ENCODE measurements at places on chromosomes 3 and 15.

DNA sequence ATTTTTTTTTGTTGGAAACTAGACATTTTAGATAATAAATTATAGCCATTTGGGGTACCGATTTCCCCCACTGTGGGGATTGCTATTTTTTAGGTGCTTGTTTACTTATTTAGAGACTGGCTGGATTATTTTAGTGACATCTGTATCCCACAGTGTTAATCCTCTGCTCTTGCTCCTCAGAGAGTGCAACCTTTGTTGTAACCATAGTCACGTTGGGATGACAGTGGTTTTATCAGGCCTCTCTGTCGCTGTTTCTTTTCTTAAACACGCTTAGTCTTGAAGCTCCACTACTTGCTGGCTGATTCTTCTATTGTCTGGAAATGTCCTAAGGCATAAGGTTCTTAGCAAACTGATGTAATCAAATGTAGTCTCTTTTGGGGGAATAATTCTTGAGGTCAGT, 451.6 kb upstream of the SEMA6D start:
- DNase-seq = no peak

GRCh38 chr3:106068795-106069194, 200.0 kb upstream of the CBLB start:
- no peak for DNase-seq

GRCh38 chr3:152151216-152151876, 117.4 kb upstream of the MBNL1 start:
- DNase-seq = peak; percentile 25

DNA sequence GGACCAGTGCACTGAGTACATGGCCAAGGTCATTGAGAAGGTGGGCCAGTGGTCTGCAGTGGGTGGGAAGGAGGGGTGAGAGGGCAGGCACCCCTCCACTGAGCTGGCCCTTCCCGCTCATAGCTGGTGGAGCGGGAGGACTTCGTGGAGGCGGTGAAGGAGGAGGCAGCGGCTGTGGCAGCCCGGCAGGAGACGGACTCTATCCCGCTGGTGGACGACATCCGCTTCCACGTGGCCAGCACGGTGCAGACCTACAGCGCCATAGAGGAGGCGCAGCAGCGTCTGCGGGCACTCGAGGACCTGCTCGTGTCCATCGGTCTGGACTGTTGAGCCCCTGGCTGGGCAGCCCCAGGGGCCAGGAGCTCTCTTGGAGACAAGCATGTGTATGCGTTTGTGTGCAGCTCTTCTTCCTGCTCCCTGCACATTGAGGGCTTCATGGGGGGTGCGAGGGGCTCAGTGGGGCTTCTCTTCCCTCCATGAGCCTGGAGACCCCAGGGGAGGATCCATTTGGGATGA, 7.5 kb downstream of the ABTB1 start:
- no peak for DNase-seq

- no peak for DNase-seq
Observed at GRCh38 chr3:127387119-127387518, 99.3 kb upstream of the PRR20G start.

DNA sequence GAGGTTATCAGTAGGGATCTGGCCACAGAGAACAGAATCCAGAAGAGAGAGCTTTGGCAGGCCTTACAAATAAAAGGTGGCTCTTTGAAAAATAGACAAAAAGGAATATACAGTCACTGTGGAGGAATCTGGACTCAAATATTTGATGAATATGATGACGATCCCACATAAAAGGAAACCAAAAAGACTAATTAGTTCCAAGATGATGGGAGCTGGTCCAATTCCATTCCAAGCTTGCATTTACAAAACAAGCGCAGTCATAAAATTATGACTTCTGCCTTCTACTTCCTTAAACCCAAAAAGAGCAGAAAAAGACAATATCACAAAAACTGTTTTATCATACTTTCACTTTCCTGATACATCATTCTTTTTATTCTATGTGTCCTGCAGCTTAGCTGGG, 285.8 kb downstream of the DIPK2A start:
- peak; percentile 41 for DNase-seq

- no peak for DNase-seq
Observed at GRCh38 chr3:19815805-19816204, 118.2 kb downstream of the EFHB start.

- peak; percentile 58 for DNase-seq
Observed at GRCh38 chr15:89018207-89018606, 70.0 kb upstream of the ABHD2 start.

DNA sequence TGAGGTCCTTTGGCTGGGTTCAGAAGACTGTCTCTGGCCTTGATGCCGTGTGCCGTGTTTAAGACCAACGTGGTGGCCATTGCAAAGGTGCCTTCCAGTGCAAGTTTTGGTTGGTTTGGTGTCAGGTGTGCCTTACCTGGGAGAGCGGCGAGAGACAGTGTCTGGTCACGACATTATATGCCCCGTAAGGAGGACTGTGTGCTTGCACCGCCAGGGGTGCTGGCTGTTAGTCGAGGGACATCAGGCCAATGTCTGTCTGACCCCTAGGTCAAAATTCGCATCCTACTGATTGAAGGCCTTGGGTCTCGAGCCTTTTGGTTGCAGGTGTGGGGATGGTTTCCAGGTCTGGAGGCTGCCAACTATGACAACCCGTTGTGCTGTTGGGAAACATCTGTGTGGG, 111.9 kb downstream of the SNRPN start:
- DNase-seq = no peak

DNA sequence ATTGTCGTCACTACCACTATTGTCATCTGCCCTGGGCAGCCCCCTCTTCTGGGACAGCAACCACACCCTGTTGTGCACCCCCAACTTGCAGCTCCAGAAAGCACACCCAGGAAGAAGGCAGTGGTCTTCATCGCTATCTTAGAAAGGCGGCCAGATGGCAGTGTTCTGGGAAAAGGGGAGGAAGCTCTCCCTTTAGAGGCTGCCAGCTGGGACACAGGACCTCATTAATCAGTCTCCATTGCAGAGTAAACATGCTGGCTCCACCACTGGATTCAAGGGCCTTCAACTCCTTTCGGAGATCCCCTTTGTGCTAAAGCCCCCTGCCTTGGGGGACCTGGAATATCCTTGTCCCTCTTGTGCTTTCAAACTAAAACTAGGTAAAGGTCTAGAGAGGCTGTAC, 199.3 kb upstream of the LINGO1 start:
- DNase-seq = peak; percentile 7

GRCh38 chr3:46909535-46910161, 32.1 kb downstream of the PTH1R start:
- peak; percentile 74 for DNase-seq

- DNase-seq = peak; percentile 99
Observed at GRCh38 chr3:171192176-171192854, 165.8 kb upstream of the SLC2A2 start.

GRCh38 chr15:101353240-101353639, 58.2 kb upstream of the SNRPA1 start:
- no peak for DNase-seq

DNA sequence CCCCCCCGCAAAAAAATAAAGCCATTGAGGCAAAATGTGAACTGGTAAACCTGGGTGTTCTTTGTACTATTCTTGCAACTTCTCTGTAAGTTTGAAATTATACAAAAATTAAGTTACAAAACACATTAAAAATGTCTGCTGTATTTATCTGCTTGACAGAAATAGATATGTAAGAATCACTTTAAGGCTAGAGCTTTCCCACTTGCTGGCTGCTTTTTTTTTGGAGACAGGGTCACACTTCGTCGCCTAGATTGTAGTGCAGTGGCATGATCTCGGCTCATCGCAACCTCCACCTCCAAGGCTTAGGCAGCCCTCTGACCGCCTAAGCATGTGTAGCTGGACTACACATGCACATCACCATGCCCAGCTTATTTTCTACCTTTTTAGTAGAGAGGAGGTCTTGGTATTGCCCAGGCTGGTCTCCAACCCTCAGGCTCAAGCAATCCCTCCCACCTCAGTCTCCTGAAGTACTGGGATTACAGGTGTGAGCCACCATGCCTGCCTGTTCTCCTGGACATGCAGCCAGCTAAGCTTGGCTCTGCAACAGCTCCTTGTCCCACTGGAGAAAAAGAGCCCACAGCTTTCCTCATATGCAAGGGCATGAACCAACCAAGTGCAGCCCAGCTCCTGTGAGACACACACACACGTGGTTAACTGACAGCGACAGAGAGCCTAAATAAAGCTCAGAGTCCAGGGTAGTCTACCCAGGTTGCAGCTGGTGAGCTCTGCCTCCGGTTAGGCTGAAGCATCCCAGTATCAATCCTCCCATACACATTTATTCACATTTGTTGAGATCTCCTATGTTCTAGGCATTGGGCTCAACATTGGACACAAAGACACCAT, 4.5 kb downstream of the RPS17 start:
- no peak for DNase-seq

- DNase-seq = peak; percentile 43
Observed at GRCh38 chr3:126081618-126082361, 2.1 kb downstream of the SLC41A3 start.

- no peak for DNase-seq
Observed at GRCh38 chr3:116350119-116350733, 95.1 kb downstream of the LSAMP start.

DNA sequence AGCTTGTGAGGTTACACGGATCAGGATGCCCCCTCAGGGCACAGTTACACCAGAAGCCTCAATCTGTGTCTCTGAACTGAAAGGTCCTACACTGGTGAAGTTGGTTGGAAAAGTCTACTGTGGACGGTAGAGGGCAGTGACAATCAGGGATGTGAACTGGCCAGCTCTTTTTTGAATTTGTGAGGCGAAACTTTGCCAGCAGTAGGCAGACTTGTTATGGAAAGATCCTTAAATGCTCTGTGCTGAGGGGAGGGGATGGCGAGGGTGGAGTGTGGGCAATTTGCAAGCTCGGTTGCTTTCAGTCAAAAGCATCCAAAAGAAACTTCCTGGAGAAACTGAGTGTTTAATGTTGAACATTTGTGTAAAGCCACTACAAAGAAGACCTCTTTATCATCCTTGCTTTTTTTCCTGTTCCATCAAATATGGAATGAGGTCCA, 127.4 kb upstream of the ABHD17C start:
- peak; percentile 83 for DNase-seq
